ENCODE measurements at places on chromosomes 12 and 14.
A peak's percentile ranks its signal among the peaks of the same experiment; 100 is the strongest.

DNA sequence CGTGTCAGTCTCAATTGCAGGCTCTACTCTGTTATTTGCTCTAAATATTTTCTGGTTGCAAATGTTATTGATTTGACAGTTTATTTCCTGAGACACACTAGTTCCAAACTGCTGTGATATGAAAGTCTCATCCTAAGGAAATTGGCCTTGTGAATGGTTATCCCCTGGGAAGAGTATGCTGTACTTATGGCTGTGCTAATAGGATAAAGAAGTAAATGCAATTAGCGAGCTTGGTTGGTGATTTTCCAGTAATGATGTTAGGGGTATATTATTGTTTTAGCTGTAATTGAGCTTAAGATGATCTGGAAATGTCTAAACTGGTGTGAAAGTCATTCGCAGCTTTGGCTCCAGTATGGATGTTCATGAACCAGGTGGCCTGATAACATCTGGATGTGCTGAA is 197.9 kb downstream of the SUDS3 start:
- no peak for DNase-seq

GRCh38 chr12:127780881-127781280 is 486.1 kb upstream of the TMEM132C start:
- no peak for DNase-seq

GRCh38 chr12:104498211-104498801 is 41.6 kb downstream of the CHST11 start:
- no peak for DNase-seq

- no peak for DNase-seq
These were observed 105.9 kb downstream of the PLXNC1 start for GRCh38 chr12:94254270-94254669.

DNA sequence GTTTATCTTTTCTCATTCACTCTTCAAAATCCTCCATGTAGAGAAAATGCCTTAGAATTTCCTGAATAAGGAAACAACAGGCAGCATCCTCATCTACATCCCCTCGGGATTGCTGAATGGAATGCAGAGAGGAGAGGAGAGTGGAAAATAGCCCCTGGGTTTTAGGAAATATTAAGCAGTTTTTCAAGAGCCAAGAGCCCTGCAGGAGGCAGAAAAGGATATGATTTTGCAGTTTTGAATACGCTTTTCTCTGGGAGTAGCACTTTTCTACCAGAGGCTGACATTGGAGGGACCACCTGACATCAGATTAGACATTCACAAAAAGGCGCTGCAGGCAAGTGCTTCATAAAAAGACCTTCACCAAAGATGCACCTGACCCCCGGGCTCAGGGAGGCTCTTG is 362.2 kb upstream of the SFSWAP start:
- no peak for DNase-seq

DNA sequence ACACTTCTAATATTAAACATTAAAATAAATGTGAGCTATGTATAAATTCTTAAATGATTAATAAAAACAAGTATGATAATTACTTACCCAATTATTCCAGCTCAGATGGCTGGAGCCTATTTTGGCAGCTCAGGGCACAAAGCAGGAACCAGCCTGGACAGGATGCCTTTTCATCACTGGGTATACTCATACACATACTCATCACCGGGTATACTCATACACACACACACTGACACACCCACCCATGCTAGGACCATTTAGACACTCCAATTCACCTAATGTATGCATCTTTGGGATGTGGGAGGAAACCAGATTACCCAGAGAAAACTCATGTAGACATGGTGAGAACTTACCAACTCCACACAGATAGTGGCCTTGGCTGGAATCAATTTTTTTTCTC is 57.9 kb upstream of the CNOT2 start:
- no peak for DNase-seq

- no peak for DNase-seq
These were observed 7.5 kb upstream of the ZFP36L1 start for GRCh38 chr14:68800390-68800789.

DNA sequence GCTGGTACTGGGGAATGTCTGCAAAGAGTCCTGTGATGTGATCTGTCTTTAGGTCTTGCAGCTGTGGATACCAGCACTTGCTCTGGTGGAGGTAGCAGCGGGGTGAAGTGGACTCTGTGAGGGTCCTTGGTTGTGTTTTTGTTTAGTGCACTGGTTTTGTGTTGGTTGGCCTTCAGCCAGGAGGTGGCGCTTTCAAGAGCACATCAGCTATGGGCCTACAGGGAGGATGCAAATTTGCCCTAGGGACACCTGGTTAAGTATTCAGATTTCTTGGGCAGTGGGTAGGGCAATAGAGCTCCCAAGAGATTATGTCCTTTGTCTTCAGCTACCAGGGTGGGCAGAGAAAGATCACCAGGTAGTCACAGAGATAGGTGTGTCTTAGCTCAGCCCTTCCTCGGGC is 63.8 kb downstream of the PTGER2 start:
- DNase-seq: no peak

DNA sequence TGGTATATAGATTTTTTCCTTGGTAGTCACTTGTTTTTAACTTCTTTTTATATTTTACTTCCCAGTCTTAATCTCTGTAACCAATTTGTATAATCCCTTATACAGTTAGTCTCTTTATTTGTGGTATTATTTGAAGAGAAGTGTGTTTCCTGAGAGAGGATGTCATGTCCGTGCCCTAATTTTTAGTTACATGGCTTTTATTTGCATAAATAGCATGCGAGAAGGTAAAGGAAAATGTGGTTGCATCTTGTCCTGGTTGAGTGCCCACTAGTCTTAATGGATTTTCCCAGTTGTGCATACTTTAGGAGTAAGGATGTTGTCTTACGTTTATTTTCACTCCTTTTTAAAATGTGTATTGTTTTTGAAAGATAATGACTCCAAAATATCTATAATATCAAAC is 27.5 kb downstream of the RAP1B start:
- DNase-seq: no peak

DNA sequence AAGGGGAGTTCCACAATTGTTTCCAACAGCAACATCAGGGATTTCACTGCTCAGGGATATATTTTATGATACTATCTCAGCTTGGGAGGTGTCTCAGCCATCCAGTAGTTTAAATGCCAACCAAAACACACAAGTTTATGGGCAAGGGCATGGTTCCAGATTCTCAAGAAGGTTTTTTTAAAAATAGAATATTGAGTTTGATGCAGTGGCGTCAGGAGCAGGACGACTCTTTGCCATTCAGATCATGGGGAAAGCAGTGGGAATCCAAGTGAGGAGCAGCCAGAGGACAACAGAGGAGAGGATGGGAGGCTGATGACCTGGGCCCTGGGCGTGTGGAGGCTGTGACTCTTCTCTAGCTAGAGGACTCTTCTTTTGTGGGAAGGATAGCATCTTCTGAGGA is 25.7 kb downstream of the TSHR start:
- no peak for DNase-seq

DNA sequence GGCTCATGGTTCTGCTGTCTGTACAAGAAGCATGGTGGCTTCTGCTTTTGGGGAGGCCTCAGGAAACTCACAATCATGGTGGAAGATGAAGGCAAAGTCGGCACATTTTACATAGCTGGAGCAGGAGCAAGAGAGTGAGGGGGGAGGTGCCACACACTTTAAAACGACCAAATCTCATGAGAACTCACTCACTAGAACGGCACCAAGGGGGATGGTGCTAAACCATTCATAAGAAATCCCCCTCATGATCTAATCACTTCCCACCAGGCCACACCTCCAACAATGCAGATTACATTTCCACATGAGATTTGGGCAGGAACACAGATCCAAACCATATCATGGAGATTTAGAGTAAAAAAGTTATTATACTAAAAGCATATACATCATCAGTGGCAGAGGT is 13.6 kb upstream of the LEMD3 start:
- DNase-seq: no peak

GRCh38 chr12:128178565-128178964 is 88.4 kb upstream of the TMEM132C start:
- no peak for DNase-seq

- DNase-seq: no peak
These were observed 22.0 kb upstream of the LRIG3 start for GRCh38 chr12:58942345-58942744.

DNA sequence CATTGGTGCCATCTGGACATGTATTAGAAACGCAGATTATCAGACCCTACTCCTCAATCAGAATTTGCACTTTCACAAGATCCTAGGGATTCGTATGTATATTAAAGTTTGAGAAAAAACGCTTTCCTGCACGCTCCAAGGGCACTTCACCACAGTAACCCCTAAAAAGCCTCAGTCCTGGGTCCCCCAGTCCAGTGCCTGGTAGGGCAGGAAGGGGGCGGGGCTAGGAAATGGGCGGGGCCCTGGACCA is 369 bp downstream of the DEPDC4 start:
- no peak for DNase-seq

DNA sequence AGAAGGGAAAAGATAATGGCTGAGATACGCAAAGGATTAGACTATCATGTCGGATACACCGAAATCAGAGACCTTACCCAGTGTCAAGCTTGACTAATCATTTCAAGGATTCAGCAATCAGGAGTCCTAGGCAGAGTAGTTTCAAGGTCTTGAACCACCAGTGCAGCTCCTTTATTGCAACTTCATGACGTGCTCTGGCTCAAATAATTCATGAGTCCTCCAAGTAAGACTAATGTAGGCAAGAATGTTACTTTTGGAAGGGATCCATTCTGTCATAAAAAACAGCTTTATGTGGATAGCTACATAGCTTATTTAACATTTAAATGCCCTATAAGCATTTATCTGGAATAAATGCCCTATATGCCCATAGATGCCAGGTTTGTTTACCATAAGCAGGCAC is 123.2 kb downstream of the LMO3 start:
- no peak for DNase-seq

- no peak for DNase-seq
These were observed 89.2 kb downstream of the PUS7L start for GRCh38 chr12:43669373-43669772.

GRCh38 chr12:64796205-64796845 is 28.1 kb upstream of the TBC1D30 start:
- peak; percentile 68 for DNase-seq

GRCh38 chr12:56298828-56299227 is 1.3 kb downstream of the CS start:
- DNase-seq: no peak

DNA sequence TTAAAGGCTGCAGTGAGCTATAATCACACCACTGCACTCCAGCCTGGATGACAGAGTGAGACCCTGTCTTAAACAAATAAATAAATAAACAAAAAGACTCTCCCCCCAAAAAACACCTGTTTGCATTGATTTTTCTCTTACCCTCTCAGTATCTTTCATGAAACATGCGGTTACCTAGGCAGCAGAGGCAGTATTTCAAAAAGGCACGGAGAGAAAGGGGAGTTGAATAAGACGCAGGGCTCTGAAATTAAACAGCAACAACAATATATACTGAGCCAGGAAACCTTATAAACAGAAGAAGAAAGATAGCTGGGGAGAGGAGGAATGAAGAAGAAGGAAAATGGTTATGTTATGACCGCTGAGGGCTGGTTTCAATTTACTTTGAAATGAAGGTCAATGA is 277.6 kb downstream of the BTG1 start:
- DNase-seq: no peak

- no peak for DNase-seq
These were observed 26.8 kb downstream of the ZFYVE1 start for GRCh38 chr14:73000073-73000472.

- DNase-seq: no peak
These were observed 20.1 kb upstream of the SLC6A12 start for GRCh38 chr12:234019-234418.

GRCh38 chr12:95648990-95649791 is 97.9 kb upstream of the USP44 start:
- DNase-seq: no peak

DNA sequence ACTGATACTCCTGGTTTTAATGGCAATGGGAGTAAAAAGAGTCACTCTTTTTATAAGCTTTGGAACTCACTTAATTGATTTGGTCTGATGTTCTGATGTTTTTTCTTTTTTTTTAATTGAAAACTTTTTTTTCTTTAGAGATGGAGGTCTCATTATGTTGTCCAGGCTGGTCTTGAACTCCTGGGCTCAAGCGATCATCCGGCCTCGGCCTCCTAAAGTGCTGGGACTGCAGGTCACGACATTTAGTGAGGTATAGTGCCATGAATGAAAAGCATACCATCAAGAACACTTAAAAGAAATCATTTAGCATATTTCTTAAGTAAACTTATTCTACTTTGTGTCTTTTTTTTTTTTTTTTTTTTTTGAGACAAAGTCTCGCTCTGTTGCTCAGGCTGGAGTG is 12.7 kb upstream of the EID3 start:
- DNase-seq: no peak

GRCh38 chr12:46089414-46090162 is 99.2 kb upstream of the SCAF11 start:
- DNase-seq: no peak

DNA sequence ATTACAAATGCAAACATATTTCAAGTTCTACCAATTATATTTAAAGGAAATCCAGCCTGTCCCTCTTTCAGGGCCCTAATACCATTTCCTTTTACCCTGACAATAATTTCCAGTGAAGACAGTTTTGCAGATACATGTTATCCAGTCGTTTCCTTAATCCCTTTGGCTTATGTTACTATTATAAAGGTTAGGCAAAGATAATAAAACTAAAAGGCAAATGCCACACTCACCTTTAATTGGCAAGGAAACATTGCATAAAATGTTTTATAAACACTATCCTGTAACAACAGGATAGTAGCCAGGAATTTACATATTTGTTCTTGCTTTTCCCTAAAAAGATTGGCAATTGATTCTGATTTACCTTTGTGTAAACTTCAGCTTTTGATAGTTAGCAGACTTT is 168.7 kb downstream of the AEBP2 start:
- DNase-seq: no peak

GRCh38 chr12:5269846-5270245 is 162.1 kb upstream of the NTF3 start:
- no peak for DNase-seq

- no peak for DNase-seq
These were observed 80.4 kb downstream of the DAAM1 start for GRCh38 chr14:59268858-59269257.

DNA sequence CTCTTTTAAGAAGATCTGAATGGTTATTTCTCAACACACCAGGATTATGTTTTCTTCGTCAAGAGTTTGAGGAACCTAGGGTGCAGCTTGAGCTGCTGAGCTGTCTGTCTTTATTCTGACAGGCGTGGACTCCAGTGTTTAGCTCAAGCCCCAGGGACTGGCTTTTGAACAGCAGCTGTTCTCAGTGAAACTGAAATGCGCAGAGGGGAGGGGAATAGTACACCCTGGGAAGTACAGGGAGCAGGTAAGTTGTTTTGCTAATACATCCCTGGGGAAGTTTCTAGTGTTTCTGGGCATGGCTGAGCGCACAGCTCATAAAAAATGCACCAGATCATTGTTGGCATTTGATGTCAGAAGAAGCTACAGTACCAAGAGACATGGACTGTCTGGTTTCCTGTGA is 659.8 kb downstream of the DIO2 start:
- DNase-seq: no peak

- DNase-seq: no peak
These were observed 5.5 kb upstream of the HVCN1 start for GRCh38 chr12:110694330-110694901.

- DNase-seq: no peak
These were observed 22.1 kb upstream of the AQP2 start for GRCh38 chr12:49928471-49928870.
